Activated naive CD4-positive, alpha-beta T cell treated with anti-CD3 and anti-CD28 coated beads for 36 hours (primary cell): ENCODE measurements at places on chromosomes 7 and 10. TPM values are rescaled to one million over a fixed set of nuclear protein-coding genes. Genes with fewer than 3 reads are reported as not detected.

DNA sequence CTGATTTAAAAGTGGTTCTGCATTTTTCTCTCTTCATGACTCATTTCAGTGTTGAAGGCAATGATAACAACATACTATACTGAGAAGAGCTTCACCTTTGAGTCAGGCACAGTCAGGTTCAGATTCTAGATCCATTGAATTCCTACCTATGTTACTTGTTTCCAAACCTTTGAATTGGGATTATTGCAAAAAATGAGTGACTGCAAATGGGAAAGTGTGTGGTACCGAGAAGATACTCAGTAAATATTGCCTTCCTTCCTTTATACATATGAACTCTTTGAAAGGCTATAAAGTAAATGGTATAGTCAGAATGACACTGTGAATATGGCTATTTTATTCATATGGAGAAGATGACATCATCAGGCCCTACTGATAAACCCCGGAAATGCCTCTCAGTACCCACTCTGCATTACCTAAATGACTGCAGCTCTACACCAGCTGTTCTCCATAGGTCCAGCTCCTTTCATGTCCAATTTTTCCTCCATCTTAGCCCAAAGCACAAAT, 66.7 kb upstream of the FGL2 start:
- peak overlapping the region; percentile 50 for H3K27ac ChIP-seq
- peaks cover 13% of the 10 kb centered on the region for H3K4me1 ChIP-seq
- H3K36me3 ChIP-seq = no peaks in the 10 kb centered on the region
- no peak overlapping the region for H3K4me3 ChIP-seq
- peak; percentile 49 for DNase-seq

GRCh38 chr7:133688483-133689239, 435.8 kb downstream of the EXOC4 start:
- H3K4me1 ChIP-seq = no peaks in the 10 kb centered on the region
- no peak for DNase-seq
- H3K36me3 ChIP-seq = peaks cover 2% of the 10 kb centered on the region
- no peak overlapping the region for H3K27ac ChIP-seq
- H3K4me3 ChIP-seq = no peak overlapping the region

DNA sequence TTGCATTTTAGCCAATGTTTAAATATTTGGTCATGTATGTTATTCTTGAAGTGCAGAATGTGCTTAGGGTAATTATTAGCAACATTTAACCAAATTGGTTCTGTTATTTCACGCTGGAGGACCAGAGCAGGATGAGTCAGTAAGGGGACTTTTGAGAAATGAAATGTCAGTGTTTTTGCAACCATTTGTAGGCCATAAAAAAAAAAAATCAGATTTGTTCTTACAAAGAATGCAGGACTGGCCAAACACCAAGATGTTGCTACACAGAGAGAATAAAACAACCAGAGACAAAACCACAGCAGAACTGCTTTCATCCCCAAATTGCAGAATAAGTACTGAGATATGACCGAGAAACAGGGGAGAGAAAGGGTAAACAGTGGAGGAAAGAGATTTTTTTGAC, 62.1 kb downstream of the TPST1 start:
- peaks cover 2% of the 10 kb centered on the region for H3K36me3 ChIP-seq
- DNase-seq = no peak
- no peaks in the 10 kb centered on the region for H3K27me3 ChIP-seq
- H3K4me1 ChIP-seq = no peaks in the 10 kb centered on the region
- H3K4me3 ChIP-seq = no peak overlapping the region

GRCh38 chr10:29849126-29849833, 210.1 kb downstream of the JCAD start:
- peaks cover 4% of the 10 kb centered on the region for H3K27me3 ChIP-seq
- no peak for DNase-seq
- peaks cover 5% of the 10 kb centered on the region for H3K4me1 ChIP-seq
- H3K36me3 ChIP-seq = no peaks in the 10 kb centered on the region

DNA sequence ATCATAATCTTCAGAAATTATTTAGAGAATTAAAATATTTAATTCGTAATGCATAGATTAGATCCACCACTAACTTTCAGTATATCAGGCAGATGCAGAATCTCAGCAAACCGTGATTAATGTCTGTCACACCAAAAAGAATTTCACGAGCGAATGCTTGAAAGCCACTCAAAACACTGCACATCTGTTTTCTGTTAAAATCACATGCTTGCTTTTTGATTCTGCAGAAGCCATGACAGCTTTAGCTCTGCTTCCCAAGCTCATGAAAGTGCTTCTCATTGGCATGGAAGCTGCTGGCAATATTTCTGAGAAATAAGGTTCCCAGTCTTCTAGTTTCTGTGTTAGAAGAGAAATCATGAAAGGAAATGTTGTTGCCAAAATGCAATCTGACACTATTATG, 837.8 kb upstream of the LRRN3 start:
- no peak overlapping the region for H3K4me3 ChIP-seq
- no peaks in the 10 kb centered on the region for H3K36me3 ChIP-seq
- H3K27me3 ChIP-seq = no peaks in the 10 kb centered on the region

- no peak overlapping the region for H3K4me3 ChIP-seq
- H3K36me3 ChIP-seq = no peaks in the 10 kb centered on the region
- no peaks in the 10 kb centered on the region for H3K27me3 ChIP-seq
These were observed 27.0 kb downstream of the CALML3 start for GRCh38 chr10:5551531-5552375.

DNA sequence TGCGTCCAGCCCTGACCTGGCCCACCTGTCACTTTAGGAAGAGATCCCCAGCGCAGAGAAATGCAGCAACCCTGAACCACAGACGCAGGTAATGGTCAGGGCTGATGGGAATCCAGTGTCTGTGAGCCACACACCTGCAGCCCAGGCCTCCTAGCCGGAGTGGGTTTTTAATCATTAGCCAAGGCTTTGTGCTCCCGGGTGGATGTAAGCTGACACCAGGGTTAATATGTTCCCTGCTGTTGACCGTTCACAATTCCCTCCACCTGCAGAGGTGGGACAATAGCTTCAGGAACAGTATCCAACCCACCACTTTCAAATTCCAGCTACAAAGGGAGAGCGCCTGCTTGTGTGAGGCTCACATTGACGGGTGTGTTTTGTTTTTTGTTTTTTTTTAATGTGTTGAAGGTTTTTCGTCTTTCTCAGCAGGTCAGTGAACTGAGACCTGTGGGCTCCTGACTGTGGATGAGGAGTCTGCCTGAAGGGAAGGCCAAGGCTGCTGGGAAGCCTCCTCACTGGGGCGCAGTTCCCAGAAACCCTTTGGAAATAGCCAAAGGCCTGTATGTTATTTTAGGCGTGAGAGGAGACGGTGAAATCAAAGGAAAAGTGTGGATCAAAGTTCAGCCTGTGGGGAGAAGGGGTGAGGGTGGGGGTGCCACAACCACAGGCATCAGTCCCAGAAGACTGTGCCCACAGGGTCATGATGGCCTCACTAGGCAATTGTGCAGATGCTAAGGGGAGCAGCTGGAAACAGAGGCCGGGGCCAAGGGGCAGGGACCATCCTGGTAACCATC, 111.1 kb downstream of the TNS3 start:
- H3K36me3 ChIP-seq = no peaks in the 10 kb centered on the region
- H3K4me1 ChIP-seq = no peaks in the 10 kb centered on the region
- no peak for DNase-seq
- no peak overlapping the region for H3K4me3 ChIP-seq

DNA sequence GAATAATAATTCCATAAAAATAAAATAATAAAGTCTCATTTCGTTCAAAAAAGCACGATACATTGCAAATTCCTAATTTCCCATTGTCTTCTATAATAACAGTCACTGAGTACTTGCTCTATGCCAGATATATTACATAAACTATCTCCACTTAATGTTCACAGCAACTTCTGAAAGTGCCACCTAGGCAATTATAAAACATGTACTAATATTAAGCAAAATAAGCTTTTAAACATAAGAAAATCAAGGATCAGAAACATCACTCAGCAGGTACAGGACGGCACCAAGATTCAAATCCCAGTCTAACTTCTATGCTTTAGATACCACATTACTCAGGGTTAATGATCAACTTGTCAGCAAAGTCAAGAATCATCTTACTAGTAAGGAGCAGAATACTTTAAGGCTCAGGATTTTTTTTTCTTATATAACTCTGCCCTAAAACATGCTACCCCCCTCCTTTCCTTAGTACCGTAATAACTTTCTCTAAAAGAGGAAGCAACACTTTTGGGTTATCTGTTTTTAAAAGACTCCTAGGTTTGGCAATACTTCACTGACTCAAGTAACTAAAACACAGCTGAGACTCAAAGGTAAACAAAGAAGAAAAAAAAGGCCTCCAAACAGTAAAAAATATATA, 51.3 kb downstream of the USP6NL start:
- no peak overlapping the region for H3K27ac ChIP-seq
- peaks cover 3% of the 10 kb centered on the region for H3K36me3 ChIP-seq
- H3K27me3 ChIP-seq = no peaks in the 10 kb centered on the region
- H3K4me1 ChIP-seq = peaks cover 13% of the 10 kb centered on the region
- DNase-seq = no peak
- no peak overlapping the region for H3K4me3 ChIP-seq

GRCh38 chr7:39321909-39322498, 244.2 kb upstream of the YAE1 start:
- H3K36me3 ChIP-seq = no peaks in the 10 kb centered on the region
- DNase-seq = no peak
- H3K4me1 ChIP-seq = no peaks in the 10 kb centered on the region
- H3K27ac ChIP-seq = no peak overlapping the region

DNA sequence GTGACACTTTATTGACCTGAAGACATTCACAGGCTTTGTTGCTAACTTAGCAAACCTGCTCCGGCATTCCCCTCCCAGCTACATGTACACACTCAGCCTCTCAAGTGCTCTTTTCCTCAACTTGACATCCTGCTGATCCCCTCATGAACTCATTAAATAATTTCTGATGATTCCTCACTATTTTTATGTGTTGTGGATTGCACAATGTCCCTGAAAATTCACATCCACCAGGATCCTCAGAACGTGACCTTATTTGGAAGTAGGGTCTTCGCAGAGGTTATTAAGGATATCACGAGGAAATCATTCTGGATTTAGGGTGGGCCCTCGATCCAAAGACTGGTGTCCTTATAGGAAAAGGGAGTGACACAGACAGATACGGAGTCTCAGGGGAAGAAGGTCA, 27.3 kb downstream of the FIGNL1 start:
- H3K27me3 ChIP-seq = no peaks in the 10 kb centered on the region
- DNase-seq = no peak
- no peaks in the 10 kb centered on the region for H3K36me3 ChIP-seq
- H3K4me1 ChIP-seq = no peaks in the 10 kb centered on the region
- H3K27ac ChIP-seq = no peak overlapping the region
- H3K4me3 ChIP-seq = no peak overlapping the region

- H3K4me3 ChIP-seq = peak overlapping the region; percentile 32
- peaks cover 35% of the 10 kb centered on the region for H3K4me1 ChIP-seq
- H3K27me3 ChIP-seq = peaks cover 82% of the 10 kb centered on the region
- no peak overlapping the region for H3K27ac ChIP-seq
These were observed 76.9 kb downstream of the INSIG1 start for GRCh38 chr7:155374276-155375252.

GRCh38 chr10:29356931-29357330, 68.1 kb downstream of the LYZL1 start:
- H3K4me1 ChIP-seq = no peaks in the 10 kb centered on the region
- no peaks in the 10 kb centered on the region for H3K36me3 ChIP-seq
- peaks cover under 1% of the 10 kb centered on the region for H3K27me3 ChIP-seq

- peaks cover 14% of the 10 kb centered on the region for H3K4me1 ChIP-seq
- no peaks in the 10 kb centered on the region for H3K27me3 ChIP-seq
- peak overlapping the region; percentile 63 for H3K27ac ChIP-seq
- peak; percentile 45 for DNase-seq
- no peak overlapping the region for H3K4me3 ChIP-seq
These were observed 8.3 kb upstream of the PPP1R35 start for GRCh38 chr7:100444311-100445278.

- no peak for DNase-seq
- H3K4me1 ChIP-seq = no peaks in the 10 kb centered on the region
- no peaks in the 10 kb centered on the region for H3K27me3 ChIP-seq
- no peak overlapping the region for H3K4me3 ChIP-seq
- peaks cover 28% of the 10 kb centered on the region for H3K36me3 ChIP-seq
- H3K27ac ChIP-seq = no peak overlapping the region
These were observed 14.3 kb downstream of the TACR2 start for GRCh38 chr10:69402386-69402785.

- H3K36me3 ChIP-seq = no peaks in the 10 kb centered on the region
- H3K27me3 ChIP-seq = no peaks in the 10 kb centered on the region
- H3K27ac ChIP-seq = no peak overlapping the region
- H3K4me3 ChIP-seq = no peak overlapping the region
- peaks cover 6% of the 10 kb centered on the region for H3K4me1 ChIP-seq
These were observed 77.5 kb upstream of the CACUL1 start for GRCh38 chr10:118832241-118832651.

- H3K27ac ChIP-seq = no peak overlapping the region
- H3K36me3 ChIP-seq = no peaks in the 10 kb centered on the region
- H3K4me1 ChIP-seq = peaks cover 7% of the 10 kb centered on the region
- no peak for DNase-seq
These were observed 3.9 kb upstream of the HPS1 start for GRCh38 chr10:98450618-98451017.

DNA sequence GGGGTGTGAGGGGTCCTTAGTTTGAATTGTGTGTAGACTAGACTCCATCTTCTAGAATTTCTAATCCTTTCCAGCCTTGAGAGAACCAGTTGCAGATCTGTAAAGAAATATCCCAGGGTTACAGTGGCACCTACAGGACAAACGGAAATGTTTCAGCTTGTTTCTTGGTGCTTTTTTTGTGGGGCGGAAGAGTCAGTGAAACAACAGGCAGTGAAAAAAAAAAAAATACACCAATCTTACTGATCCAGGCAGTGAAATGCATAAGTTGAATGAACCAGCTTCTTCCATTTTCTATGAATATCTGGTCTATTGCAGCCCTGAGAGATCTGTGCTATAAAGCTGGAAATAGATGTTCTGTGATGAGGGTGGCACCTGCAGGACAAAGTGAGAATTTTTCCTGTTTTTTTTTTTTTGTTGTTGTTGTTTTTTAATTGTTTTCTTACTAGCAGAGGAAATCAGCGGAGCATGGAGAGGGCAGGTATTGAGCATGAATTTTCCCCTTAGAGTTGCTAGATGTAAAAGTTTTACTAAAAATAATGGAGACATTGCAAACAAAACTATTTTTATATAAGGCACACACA, 81.9 kb upstream of the DYNC1I1 start:
- DNase-seq = peak; percentile 9
- H3K27me3 ChIP-seq = peaks cover 2% of the 10 kb centered on the region
- no peaks in the 10 kb centered on the region for H3K4me1 ChIP-seq

GRCh38 chr10:76026905-76027304, 595.5 kb downstream of the LRMDA start:
- no peaks in the 10 kb centered on the region for H3K27me3 ChIP-seq
- H3K4me1 ChIP-seq = no peaks in the 10 kb centered on the region
- DNase-seq = no peak

GRCh38 chr7:81752318-81752714, 17.5 kb downstream of the HGF start:
- no peak overlapping the region for H3K4me3 ChIP-seq
- no peak overlapping the region for H3K27ac ChIP-seq
- H3K4me1 ChIP-seq = no peaks in the 10 kb centered on the region
- H3K36me3 ChIP-seq = no peaks in the 10 kb centered on the region
- no peak for DNase-seq
- H3K27me3 ChIP-seq = no peaks in the 10 kb centered on the region

GPR85 gene
- not detected for total RNA-seq

C10orf105 gene
- 0.36 TPM for total RNA-seq

CTNNA3 gene
- not detected for total RNA-seq

PON2 gene
- 3.9 TPM for total RNA-seq

NEUROD6 gene
- not detected for total RNA-seq

SRRM3 gene
- not detected for total RNA-seq

PARD3 gene
- 3.6 TPM for total RNA-seq

TAF6 gene
- 48.9 TPM for total RNA-seq
